Panc1 (cell line): ENCODE measurements at places on chromosomes 13 and 19. TPM values are rescaled to one million over a fixed set of nuclear protein-coding genes. Genes with fewer than 3 reads are reported as not detected.

DNA sequence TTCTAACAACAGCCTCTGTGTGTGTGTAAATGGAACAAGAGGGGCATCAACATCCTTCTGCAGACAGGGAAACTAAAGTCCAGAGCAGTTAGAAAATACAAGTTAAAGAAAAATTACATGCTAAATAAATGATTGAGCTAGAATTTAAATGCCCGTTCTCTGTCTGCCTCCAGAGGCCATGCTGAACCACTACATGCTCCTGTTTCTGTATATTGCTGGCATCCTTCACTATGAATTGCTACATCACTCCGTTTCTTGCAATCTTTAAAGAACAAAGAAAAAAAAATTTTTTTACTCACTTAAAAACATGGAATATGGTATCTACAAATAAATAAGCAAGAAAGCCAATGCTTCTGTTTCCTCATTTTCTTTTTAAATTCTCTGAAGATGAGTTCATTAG lies 47.9 kb downstream of the DCT start:
- H3K4me3 ChIP-seq, result no peak overlapping the region
- no peaks in the 10 kb centered on the region for H3K4me1 ChIP-seq
- no peaks in the 10 kb centered on the region for H3K36me3 ChIP-seq
- H3K27me3 ChIP-seq, result no peaks in the 10 kb centered on the region

CERS4 gene
- 11.6 TPM for total RNA-seq

RAB3A gene
- 1.0 TPM for total RNA-seq

HTR2A gene
- total RNA-seq, result not detected

PSG11 gene
- total RNA-seq, result not detected

- no peak for DNase-seq
- H3K4me1 ChIP-seq, result peaks cover 5% of the 10 kb centered on the region
- no peak overlapping the region for H3K4me3 ChIP-seq
- no peaks in the 10 kb centered on the region for H3K27me3 ChIP-seq
- no peak overlapping the region for H3K27ac ChIP-seq
Observed at GRCh38 chr19:7512400-7512851, 3.5 kb upstream of the ZNF358 start.

- no peak overlapping the region for H3K27ac ChIP-seq
- no peak for DNase-seq
Observed at GRCh38 chr13:41707194-41707821, 250.0 kb downstream of the RGCC start.

- no peaks in the 10 kb centered on the region for H3K36me3 ChIP-seq
- H3K27me3 ChIP-seq, result no peaks in the 10 kb centered on the region
- H3K27ac ChIP-seq, result no peak overlapping the region
- H3K4me1 ChIP-seq, result no peaks in the 10 kb centered on the region
- no peak for DNase-seq
- H3K4me3 ChIP-seq, result no peak overlapping the region
Observed at GRCh38 chr19:20444202-20444885, 121.2 kb downstream of the ZNF737 start.

GRCh38 chr13:77699059-77699680 lies 1.7 kb downstream of the SLAIN1 start:
- H3K27me3 ChIP-seq, result peaks cover 8% of the 10 kb centered on the region; the same call in 1 of the 2 replicates
- peak overlapping the region; percentile 52 for H3K4me3 ChIP-seq
- no peaks in the 10 kb centered on the region for H3K36me3 ChIP-seq
- no peaks in the 10 kb centered on the region for H3K4me1 ChIP-seq
- DNase-seq, result no peak

IQCN gene
- total RNA-seq, result 2.5 TPM

HCST gene
- total RNA-seq, result 2.9 TPM

DIAPH3 gene
- total RNA-seq, result 15.4 TPM

- no peaks in the 10 kb centered on the region for H3K4me1 ChIP-seq
- no peaks in the 10 kb centered on the region for H3K36me3 ChIP-seq
- DNase-seq, result no peak
- H3K27ac ChIP-seq, result no peak overlapping the region
- H3K4me3 ChIP-seq, result no peak overlapping the region
- H3K27me3 ChIP-seq, result no peaks in the 10 kb centered on the region
Observed at GRCh38 chr19:49997709-49998108, 27.5 kb downstream of the VRK3 start.

MAP4K1 gene
- total RNA-seq, result 11.1 TPM

- no peak overlapping the region for H3K4me3 ChIP-seq
- no peak for DNase-seq
- H3K27ac ChIP-seq, result no peak overlapping the region
- H3K36me3 ChIP-seq, result no peaks in the 10 kb centered on the region
- H3K4me1 ChIP-seq, result no peaks in the 10 kb centered on the region
Observed at GRCh38 chr13:98768522-98768921, 16.1 kb upstream of the SLC15A1 start.

DNA sequence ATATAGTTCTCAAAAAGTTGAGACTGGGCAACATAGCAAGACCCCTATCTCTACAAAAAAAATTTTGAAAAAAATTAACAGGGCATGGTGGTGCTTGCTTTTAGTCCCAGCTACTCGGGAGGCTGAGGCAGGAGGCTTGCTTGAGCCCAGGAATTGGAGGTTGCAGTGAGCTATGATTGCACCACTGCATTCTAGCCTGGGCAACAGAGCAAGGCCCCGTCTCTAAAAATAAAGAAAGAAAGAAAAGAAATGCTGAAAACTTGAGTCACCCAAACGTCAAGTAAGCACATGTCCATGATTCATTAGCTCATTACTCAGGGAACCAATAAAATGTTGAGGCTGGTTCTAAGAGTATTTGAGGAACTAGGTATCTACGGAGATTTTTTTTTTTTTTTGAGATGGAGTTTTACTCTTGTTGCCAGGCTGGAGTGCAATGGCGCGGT lies 33.9 kb upstream of the SEMA6B start:
- DNase-seq, result no peak
- H3K4me1 ChIP-seq, result no peaks in the 10 kb centered on the region
- no peak overlapping the region for H3K4me3 ChIP-seq
- H3K36me3 ChIP-seq, result no peaks in the 10 kb centered on the region
- no peak overlapping the region for H3K27ac ChIP-seq

- no peak overlapping the region for H3K27ac ChIP-seq
- DNase-seq, result no peak
- H3K36me3 ChIP-seq, result no peaks in the 10 kb centered on the region
- H3K4me3 ChIP-seq, result no peak overlapping the region
- peaks cover 16% of the 10 kb centered on the region for H3K27me3 ChIP-seq
- no peaks in the 10 kb centered on the region for H3K4me1 ChIP-seq
Observed at GRCh38 chr13:28049215-28049614, 51.2 kb downstream of the FLT3 start.

DNA sequence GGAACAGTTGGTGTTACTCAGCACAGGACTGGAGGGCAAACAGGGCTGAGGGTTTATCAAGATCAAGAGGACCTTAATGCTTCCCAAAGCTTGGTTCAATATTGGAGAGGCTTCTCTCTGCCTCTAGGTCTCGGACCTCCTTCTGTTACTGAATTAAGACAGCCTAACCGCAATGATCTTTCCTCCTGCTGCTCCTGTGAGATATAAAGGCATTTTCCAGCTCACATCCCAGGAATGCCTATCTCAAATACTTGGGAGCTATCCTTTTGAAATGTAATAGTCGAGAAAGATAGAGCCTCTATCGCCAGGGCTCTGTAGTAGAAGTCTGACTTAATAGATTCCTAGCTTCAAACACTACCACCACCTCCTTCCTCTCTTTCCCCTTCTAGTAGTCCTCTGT lies 1475.0 kb downstream of the SLITRK1 start:
- H3K36me3 ChIP-seq, result no peaks in the 10 kb centered on the region
- H3K4me1 ChIP-seq, result no peaks in the 10 kb centered on the region
- H3K27ac ChIP-seq, result no peak overlapping the region
- H3K27me3 ChIP-seq, result no peaks in the 10 kb centered on the region

SPACA4 gene
- not detected for total RNA-seq

GRCh38 chr19:19356901-19357566 lies 36.4 kb downstream of the MAU2 start:
- no peaks in the 10 kb centered on the region for H3K36me3 ChIP-seq
- no peak overlapping the region for H3K4me3 ChIP-seq
- no peak overlapping the region for H3K27ac ChIP-seq
- no peaks in the 10 kb centered on the region for H3K27me3 ChIP-seq
- no peaks in the 10 kb centered on the region for H3K4me1 ChIP-seq
- DNase-seq, result no peak

- H3K36me3 ChIP-seq, result no peaks in the 10 kb centered on the region
- H3K27ac ChIP-seq, result no peak overlapping the region
- no peak for DNase-seq
- no peak overlapping the region for H3K4me3 ChIP-seq
- no peaks in the 10 kb centered on the region for H3K4me1 ChIP-seq
Observed at GRCh38 chr19:32188921-32189320, 156.5 kb upstream of the ZNF507 start.

F10 gene
- 0.18 TPM for total RNA-seq

SLC39A3 gene
- total RNA-seq, result 46.6 TPM

TSKS gene
- not detected for total RNA-seq

GRCh38 chr13:30570691-30571090 lies 47.0 kb upstream of the USPL1 start:
- peaks cover 18% of the 10 kb centered on the region for H3K4me1 ChIP-seq
- no peak for DNase-seq
- H3K36me3 ChIP-seq, result no peaks in the 10 kb centered on the region
- H3K4me3 ChIP-seq, result no peak overlapping the region

SLC35E1 gene
- 43.5 TPM for total RNA-seq

DNA sequence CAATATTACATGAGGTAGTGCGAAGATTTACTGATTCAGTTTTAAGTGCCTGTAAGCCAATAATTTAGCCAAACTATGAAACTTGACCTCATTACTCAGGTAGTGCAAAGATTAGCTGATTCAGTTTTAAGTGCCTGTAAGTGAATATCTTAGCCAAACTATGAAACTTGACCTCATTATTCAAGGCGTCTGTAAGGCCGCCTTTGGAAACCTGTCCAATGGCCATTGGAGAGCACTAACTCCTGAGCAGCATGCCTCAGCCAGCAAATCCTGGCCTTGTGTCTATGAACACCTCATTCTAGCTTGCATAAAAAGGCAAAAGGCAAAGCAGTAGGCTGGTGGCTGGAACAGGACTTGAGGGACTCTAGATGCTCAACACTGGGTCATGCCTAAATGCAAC lies 127.0 kb upstream of the GPR12 start:
- no peak for DNase-seq
- H3K4me3 ChIP-seq, result no peak overlapping the region
- H3K27me3 ChIP-seq, result no peaks in the 10 kb centered on the region
- no peak overlapping the region for H3K27ac ChIP-seq
- H3K4me1 ChIP-seq, result no peaks in the 10 kb centered on the region
- no peaks in the 10 kb centered on the region for H3K36me3 ChIP-seq

UNC13A gene
- 0.46 TPM for total RNA-seq

DLL3 gene
- total RNA-seq, result 76.9 TPM

- H3K36me3 ChIP-seq, result no peaks in the 10 kb centered on the region
- DNase-seq, result no peak
- H3K27me3 ChIP-seq, result no peaks in the 10 kb centered on the region
Observed at GRCh38 chr13:26095846-26096610, 44.2 kb upstream of the SHISA2 start.

ONECUT3 gene
- total RNA-seq, result 16.5 TPM

CERS1 gene
- 4.5 TPM for total RNA-seq

- no peak overlapping the region for H3K4me3 ChIP-seq
- H3K27me3 ChIP-seq, result no peaks in the 10 kb centered on the region
- DNase-seq, result no peak
- H3K36me3 ChIP-seq, result peaks cover 14% of the 10 kb centered on the region
- H3K4me1 ChIP-seq, result no peaks in the 10 kb centered on the region
- no peak overlapping the region for H3K27ac ChIP-seq
Observed at GRCh38 chr13:20977394-20977793, 74.8 kb upstream of the XPO4 start.

PKN1 gene
- 205 TPM for total RNA-seq

- no peaks in the 10 kb centered on the region for H3K4me1 ChIP-seq
- H3K27ac ChIP-seq, result no peak overlapping the region
- no peak for DNase-seq
- H3K36me3 ChIP-seq, result no peaks in the 10 kb centered on the region
- H3K27me3 ChIP-seq, result no peaks in the 10 kb centered on the region
- no peak overlapping the region for H3K4me3 ChIP-seq
Observed at GRCh38 chr13:23707674-23708073, 137.5 kb downstream of the TNFRSF19 start.

ZNF471 gene
- not detected for total RNA-seq

DNA sequence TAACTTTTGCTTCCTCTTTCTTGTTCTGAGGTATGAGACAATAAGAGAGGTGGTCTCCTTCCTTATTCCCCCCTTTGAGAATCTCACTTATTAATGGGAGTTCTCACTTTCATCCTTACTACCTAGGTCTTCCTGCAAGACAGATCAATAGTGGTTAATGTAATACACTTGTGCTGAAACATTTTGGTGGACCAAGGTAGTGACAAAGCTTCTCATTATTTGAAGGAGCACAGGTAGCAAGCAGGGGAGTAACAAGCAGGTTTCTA lies 17.9 kb downstream of the ZNF700 start:
- no peak for DNase-seq
- H3K4me1 ChIP-seq, result no peaks in the 10 kb centered on the region
- no peak overlapping the region for H3K27ac ChIP-seq
- H3K4me3 ChIP-seq, result no peak overlapping the region
- H3K27me3 ChIP-seq, result no peaks in the 10 kb centered on the region

TINCR gene
- 2.3 TPM for total RNA-seq

DNA sequence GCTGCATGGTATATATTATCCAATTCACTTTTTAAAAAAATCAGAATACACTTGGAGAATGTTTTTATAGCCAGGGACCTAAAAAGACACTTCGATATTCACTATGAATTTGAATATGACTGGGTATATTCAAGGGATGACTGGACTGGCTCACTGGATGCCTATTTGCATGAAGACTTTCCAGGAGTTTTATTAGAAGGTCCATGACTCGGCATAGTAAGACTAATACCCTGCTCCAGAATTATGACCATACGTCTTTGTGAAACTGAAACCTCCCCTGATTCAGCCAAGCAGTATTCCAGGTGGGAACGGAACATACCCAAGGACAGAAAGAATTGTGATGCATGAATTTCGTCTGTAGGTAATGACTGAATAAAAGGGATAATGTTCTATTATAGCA lies 3.9 kb upstream of the FAM216B start:
- no peaks in the 10 kb centered on the region for H3K27me3 ChIP-seq
- H3K4me3 ChIP-seq, result no peak overlapping the region
- no peaks in the 10 kb centered on the region for H3K36me3 ChIP-seq
- DNase-seq, result no peak

ATP4B gene
- not detected for total RNA-seq

FXYD1 gene
- total RNA-seq, result not detected

RNF17 gene
- not detected for total RNA-seq

GRCh38 chr13:71252184-71252704 lies 614.8 kb downstream of the DACH1 start:
- no peaks in the 10 kb centered on the region; the same call in 1 of the 2 replicates for H3K4me1 ChIP-seq
- no peak overlapping the region for H3K4me3 ChIP-seq
- H3K36me3 ChIP-seq, result no peaks in the 10 kb centered on the region
- no peak for DNase-seq

ZNF700 gene
- 10.4 TPM for total RNA-seq

TRIP10 gene
- 115 TPM for total RNA-seq

MATK gene
- 0.21 TPM for total RNA-seq

- H3K27ac ChIP-seq, result peak overlapping the region; percentile 84
- no peaks in the 10 kb centered on the region for H3K27me3 ChIP-seq
- H3K4me3 ChIP-seq, result peak overlapping the region; percentile 24
- no peak for DNase-seq
- H3K36me3 ChIP-seq, result no peaks in the 10 kb centered on the region; the same call in 1 of the 2 replicates
Observed at GRCh38 chr19:41226053-41226873, 7.2 kb downstream of the AXL start.

BICRA gene
- total RNA-seq, result 13.7 TPM
